K562 (cell line): ENCODE measurements at places on chromosomes 7 and 10.

DNA sequence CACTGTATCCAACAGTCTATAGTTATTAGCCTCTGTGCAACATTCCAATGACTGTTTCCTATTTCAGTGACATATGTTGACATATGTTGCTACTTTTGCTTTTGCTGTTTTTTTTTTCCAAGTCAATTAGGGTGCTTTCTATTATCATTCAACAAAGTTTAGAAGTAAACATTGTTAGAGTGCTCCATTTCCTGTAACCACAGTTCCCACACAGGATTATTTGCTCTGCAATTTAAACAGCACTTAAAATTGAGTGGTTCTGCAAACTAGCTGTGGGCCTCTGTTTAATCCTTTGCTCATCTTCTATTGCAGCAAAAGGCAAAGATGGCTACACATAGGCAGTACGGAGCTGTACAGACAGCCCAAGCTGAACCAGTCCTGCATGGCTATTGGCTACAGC lies 46.5 kb upstream of the PTN start:
- no peak for DNase-seq

DNA sequence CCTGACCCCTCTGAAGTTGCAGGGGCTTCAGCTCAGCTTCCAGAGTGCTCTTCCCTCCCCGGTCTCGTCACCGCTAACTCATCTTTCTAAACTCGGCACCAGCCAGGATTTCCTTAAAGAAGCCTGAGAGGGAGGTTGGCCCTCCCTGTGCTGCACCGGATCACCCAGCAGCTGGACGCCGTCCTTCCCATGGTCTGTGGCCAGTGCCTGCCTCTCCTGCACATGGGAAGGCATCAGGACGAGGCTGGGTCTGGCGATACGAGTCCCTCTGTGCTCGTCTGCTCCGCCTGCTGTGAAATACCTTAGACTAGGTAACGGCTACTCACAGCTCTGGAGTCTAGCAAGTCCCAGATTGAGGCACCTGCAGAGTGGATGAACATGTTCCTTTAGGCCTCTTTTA lies 179.1 kb downstream of the ZMYND11 start:
- DNase-seq = no peak

- DNase-seq = peak; percentile 11
Measured at GRCh38 chr7:92680442-92680841, 90.3 kb upstream of the FAM133B start.

DNA sequence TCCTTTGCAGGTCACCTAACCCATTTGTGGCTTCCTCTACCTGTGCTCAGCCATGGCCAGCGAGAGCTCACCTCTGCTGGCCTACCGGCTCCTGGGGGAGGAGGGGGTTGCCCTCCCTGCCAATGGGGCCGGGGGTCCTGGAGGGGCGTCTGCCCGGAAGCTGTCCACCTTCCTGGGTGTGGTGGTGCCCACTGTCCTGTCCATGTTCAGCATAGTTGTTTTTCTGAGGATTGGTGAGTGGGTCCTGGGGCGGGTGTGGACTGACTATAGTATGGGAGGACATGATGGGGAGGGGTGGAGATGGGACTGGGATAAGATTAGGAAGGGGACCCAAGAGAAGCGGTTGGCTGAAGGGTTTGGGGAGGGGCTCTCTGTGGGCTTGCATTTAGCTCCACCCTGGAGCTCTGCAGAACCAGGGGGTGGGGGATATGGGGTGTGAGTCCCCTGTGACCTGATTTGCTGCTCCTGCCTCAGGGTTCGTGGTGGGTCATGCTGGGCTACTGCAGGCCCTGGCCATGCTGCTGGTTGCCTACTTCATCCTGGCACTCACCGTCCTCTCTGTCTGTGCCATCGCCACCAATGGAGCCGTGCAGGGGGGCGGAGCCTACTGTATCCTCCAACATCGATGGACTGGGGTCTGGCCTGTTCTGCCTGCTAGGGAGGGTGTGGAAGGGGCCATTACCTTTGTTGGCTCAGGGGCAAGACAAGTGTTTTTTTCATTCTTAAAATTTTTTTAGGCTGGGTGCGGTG lies 1.8 kb downstream of the SLC12A9 start:
- peak; percentile 45 for DNase-seq

DNA sequence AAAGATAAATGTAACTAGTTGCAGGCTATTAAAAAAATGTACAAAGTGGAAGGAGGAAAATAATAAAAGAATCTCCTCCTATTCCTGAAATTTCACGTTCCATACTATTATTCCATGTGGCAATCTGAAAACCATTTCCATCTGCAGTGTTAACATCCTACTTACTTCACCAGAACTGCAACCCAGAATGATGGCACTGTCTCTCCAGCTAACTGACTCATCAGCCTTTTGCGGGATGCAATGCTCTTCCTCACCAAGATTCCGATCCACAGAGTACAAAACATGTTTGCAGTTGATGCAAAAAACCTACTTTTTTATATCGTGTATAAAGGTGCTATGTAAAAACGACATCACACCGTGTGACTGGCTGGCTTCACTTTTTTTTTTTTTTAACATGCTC lies 50.8 kb downstream of the ESYT2 start:
- DNase-seq = no peak

DNA sequence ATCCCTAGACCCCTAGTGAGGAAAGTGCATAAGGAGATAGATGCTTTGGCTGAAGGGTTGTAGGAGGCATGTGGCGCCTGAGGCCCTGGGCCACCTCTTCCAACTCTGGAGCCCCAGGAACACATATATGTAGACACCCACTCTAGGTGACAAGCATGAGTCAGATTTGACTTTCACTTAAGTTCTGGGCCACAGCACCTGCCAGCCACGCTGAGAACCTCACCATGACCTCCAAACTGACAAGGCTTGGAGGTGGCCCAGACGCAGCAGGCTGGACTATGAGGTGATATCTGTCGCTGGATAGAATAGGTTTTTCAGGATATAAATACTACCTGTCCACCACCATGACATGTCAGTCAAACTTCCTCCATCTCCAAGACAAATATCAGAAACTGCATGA lies 894.0 kb upstream of the ZNF722 start:
- DNase-seq = no peak

DNA sequence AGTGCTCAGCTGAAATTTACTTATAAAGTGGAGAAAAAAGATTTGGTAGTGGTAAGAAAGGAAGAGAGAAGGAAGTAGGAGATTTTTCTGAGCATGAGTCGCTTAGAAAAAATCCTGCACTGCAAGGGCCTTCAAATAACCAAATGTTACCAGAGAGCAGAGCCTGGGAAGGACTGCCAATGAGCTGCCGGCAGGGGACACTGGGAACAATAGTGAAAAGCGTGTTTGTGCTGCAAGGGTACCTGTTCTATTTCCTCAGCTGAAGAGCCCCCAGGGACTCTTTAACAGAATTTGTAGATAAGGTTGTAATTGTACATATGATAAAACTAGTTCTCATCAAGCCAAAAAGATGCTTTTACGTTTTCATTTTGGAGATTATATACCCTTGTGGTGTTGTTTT lies 696.3 kb upstream of the C7orf33 start:
- no peak for DNase-seq
